Activated CD8-positive, alpha-beta memory T cell treated with anti-CD3 and anti-CD28 coated beads for 48 hours (primary cell): ENCODE measurements at places on chromosomes 7 and 10.

DNA sequence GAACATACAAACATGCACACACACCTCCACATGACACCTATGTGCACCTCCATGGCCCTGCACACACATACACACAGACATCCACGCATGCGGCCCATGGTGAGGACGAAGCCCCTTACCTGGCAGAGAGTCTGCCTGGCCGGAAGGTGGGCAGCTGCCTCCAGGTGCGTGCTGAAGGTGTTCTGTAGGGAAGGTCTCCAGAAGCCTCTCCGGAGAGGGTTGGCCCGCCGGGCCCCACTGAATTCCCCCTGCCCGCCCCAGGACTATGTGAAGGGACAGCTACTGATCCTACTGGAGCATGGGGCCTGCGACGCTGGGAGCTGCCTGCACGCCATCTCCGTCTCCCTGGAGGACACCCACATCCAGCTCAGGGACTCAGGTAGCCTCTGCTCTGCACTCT lies 8.5 kb upstream of the ZNF467 start:
- no peak for DNase-seq

- no peak for DNase-seq
These were observed 20.6 kb downstream of the BBIP1 start for GRCh38 chr10:110898391-110898790.

DNA sequence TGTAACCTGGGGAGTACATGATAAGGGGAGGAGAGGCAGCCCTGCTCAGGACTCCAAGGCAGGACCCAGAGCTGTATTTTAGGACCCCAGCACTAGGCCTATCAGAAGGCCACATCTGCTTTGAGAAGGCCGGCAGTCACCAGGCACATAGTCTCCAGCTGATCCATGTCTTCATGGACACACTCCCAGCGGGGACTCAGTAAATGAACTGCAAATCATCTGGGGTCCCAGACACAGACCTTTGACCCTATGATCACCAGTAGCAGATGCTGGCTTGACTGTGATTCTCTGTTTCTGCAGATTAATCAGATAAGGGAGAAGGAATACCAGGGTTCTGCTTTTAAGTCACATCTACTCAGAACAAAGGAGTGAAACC lies 341.4 kb upstream of the PODXL start:
- DNase-seq: no peak

DNA sequence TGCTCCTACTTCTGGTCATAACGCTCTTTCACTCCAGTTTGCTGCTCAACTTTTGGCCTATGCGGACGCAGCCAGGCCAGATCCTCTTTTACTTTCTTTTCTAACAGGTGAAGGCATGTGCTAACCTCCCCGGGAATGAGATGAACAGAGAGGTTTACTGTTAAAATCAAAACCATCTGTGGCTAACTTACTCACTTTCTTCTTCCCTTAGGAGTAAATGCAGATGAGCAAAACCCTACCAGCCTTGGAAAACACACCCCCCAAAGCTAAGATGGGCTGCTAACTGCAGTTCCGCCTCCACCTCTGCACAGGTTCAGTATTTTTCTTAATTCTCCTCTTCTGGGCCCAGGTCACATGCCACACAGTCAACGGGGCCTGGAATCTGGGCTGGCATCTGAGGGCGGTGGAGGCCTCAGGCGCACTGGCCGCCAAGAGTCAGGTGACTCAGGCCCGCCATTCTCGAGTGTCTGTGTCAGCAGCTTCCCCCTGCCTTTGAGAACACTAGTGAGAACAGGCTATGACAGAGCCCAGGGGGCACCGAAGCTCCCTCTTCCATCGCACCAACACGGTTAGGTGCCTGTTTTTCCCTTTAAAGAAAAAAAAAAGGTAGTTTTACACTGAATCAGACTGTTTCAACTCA lies 11.1 kb downstream of the FAM53B start:
- DNase-seq: peak; percentile 47

DNA sequence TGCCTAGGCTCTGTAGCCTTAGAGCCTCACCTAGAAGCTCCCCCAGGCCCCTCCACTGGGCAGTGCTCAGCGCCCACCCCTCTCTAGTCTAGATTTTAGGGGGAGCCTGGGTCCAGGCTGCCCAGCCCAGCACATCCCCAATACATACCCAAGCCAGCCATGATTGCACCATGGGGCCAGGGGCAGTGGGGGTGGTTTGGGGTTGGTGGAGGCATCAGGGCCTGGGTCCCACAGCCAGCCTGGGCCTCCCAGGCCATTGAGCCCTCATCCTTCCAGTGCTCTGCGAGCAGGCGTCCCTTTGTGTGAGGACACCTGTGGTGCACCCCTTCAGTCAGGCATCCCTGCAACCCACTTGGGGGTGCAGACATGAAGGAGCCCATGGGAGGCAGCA lies 76.9 kb upstream of the RET start:
- DNase-seq: no peak

DNA sequence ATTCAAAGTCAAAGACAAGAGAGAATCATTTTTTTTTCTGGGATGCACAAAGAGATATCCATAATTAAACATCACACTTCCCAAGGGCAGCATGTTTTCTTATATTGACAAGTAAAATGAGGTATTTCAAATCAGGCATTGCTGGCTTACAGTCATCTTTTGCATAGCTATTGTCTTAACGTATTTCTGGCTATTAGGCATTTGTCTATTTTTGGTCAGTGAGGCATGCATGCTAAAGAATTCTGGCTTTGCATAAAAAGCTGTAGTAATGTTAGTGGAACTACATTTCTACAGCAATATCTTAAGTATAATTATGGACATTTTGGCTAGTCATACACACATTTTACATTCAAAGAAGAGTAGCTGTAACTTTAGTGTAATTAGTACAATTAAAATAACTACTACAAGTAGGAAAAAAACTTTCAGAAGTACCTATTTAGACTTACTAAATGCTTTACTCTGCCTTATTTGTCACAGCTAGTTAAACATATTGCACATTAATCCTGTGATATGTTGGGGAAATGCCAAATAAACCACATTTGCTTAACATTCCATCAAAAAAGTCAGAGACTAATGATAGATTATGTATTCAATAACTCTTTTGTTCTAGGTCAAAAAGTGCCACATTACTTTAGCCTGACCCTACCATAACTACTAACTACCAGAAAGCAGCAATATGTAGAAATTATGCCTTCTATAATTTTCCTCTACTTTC lies 76.4 kb downstream of the RELN start:
- DNase-seq: no peak
